ENCODE measurements at places on chromosomes 2 and 18.
A peak's percentile ranks its signal among the peaks of the same experiment; 100 is the strongest.

DNA sequence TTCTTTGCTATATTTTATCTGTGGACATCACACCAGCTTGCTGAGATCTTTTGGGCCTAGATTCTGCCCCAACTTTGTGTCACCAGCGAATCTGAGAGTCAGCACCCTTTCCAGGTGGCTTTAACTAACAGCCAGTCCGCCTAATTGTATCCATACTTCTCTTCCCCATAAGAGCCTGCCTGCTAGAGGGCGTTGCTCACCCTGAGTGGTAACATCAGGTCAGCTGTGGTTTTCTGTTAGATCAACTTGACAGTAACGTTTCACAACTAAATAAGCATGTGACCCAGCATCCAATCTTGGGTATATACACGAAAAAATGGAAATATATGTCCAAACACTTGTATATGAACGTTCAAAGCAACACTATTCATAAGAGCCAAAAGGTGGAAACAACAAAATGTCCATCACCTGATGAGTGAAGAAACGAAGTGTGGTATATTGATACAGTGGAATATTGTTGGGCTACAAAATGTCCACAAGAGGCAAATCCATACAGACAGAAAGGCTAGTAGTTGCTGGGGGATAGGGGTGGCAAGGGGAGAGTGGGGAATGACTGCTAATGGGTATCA, 24.9 kb downstream of the EFHD1 start:
- no peak for DNase-seq

- no peak for DNase-seq
Observed at GRCh38 chr2:191061381-191061980, 47.5 kb upstream of the STAT1 start.

DNA sequence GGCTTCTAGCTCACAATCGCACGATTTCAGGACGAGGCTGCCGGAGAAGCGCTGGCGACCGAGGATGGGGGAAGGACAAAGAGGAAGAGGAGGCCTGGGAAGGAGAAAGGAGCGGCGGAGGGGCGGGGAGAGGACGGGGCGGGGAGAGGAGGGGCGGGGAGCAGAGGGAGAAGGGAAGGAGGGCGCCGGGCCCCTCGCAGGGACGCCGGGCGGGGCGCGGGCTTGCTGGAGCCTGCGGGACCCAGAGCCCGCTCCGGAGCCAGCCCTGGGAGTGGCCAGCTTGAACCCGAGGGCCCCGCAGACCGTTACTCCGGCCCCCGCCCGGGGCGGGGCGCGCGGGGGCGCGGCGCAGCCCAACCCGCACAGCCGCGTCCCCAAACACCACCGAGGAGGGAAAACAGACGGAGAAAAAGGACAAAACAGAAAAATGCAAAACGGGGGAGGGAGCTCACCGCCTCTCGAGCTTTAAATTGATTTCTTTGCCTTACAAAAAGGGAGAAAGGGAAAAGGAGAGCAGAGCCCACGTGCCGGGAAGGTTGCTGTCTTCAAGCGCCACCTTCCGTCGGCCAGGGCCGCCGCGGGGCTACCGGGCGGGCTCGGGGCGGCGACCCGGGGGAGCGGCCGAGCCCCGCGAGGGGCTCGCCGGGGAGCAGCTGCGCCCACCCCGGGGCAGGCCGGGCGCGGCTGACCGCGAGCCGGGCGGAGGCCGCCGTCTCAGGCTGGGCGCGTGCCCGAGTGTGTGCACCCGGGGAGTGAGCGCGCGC, 781 bp upstream of the SOX11 start:
- DNase-seq = peak; percentile 78

- no peak for DNase-seq
Observed at GRCh38 chr2:18788592-18788991, 199.2 kb upstream of the NT5C1B start.

DNA sequence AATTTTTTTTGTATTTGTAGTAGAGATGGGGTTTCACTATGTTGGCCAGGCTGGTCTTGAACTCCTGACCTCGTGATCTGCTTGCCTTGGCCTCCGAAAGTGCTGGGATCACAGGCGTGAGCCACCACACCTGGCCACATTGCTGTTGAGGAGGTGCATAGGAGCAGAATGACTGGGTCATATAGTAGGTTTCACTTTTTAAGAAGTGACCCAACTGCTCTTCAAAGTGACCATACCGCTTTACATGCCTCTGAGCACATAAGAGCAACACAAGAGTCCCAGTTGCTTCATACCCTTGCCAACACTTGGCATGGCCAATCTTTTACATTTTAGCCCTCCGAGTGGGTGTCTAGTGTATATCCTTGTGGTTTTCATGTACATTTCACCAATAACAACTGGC, 28.9 kb downstream of the RRM2 start:
- DNase-seq = no peak

GRCh38 chr2:177585234-177585863, 192.8 kb downstream of the AGPS start:
- DNase-seq = no peak

- no peak for DNase-seq
Observed at GRCh38 chr2:120589771-120590608, 145.7 kb upstream of the GLI2 start.

DNA sequence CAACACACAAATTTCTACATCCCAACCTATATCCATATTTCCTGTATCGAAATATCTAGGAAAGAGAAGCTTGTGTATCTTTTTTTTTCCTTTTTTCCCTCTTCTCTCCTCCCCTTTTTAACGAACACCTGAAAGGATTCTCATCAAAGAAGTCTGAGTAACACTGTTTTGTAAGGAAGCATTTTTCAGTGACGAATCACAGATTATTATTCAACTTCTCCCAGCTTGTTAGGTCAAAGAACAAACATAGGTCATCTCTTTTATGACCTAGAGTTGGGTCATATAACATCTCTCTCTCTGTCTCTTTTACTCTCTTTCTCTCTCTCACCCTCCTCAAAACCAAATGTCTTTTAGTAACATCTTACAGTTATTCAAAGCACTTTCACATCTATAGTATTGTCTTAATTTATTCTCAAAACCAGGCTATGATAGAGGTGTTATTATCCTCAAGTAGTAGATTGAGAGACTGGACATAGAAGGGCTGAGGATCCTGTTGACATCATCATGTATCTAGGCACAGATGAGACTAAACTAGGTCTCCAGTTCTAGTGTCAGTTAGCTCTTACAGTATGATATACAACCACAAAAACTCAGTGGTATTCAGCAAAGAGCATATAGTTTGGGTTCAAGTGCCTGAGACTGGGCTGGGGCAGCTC, 80.1 kb upstream of the SPOPL start:
- DNase-seq = no peak

DNA sequence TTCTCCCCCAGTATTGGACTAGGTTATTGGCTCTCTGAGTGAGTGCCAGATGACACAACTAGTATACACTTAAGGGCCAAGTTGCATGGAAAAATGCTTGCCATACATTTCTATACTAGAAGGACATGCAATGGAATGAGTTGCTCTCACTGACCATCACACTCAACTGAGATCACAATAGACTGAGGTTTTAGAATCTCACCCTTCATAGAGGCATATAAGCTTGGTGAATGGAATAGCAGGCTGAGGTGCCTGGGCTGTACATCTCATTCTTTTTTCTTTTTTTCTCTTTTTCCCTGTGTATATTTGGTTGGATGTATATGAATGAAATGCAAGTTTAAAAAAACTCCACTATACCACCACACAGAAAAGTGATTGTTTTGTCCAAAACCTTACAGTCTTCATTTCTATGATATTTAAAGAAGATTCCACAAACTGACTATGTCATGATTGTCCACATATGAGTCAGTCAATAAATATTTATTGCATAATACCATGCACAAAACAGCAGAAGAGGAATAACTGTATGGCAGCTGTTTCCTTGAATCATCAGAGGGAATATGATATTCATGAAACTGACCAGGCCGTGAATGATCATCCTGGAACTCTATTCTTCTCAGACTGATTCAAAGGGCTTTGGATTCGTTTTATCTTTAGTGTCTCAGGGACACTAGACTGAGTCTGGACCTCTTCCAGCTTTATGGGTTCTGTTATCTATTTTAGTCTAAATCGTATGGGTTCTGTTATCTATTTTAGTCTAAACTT, 122.6 kb upstream of the STK17B start:
- no peak for DNase-seq

DNA sequence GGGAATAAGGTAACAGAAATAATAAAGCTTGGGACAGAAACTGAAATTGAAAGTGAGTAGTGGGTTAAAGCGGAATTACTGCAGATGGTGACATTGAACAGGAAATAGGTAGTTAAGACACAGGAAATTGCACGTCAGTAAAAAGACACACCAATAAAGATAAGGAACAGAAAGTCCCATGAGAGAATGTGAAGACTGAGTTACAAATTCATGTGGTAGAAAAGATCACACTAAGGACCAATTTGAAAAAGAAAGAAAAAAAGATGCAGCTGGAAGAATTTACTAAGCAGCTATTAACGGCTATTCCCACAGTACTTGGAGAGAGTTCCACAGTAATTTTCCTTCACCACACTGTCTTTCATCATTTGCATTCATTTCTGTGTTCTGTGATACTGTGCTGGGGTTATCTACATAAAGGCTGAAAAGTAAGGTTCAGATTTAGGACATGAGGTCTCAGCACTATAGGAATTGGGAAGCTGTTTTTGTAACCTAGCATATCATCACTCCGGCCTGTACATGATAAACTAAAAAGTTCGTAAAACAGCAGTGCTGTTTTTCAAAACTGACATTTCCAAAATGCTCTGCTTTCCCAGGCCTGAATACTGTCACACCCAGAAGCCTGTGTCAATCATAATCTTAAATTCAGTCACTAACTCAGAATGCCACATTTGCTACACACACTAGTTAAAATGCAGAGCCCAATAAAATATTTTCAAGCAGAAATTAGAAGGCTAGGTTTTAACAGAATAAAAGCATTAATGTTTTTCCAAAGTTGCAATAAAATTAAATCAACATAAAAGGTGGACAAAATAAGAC, 42.9 kb downstream of the SRBD1 start:
- no peak for DNase-seq

GRCh38 chr2:212928681-212929080, 222.7 kb downstream of the IKZF2 start:
- DNase-seq = no peak

- no peak for DNase-seq
Observed at GRCh38 chr2:240574386-240575100, 6.3 kb downstream of the RNPEPL1 start.

GRCh38 chr2:37653805-37654378, 17.6 kb downstream of the CDC42EP3 start:
- no peak for DNase-seq

GRCh38 chr2:36589230-36589630, 8.7 kb downstream of the FEZ2 start:
- DNase-seq = no peak

GRCh38 chr2:101502095-101502494, 27.2 kb upstream of the RFX8 start:
- DNase-seq = no peak

GRCh38 chr2:44817673-44818335, 123.7 kb upstream of the SIX3 start:
- DNase-seq = no peak

GRCh38 chr2:75342504-75343175, 143.3 kb upstream of the TACR1 start:
- no peak for DNase-seq

DNA sequence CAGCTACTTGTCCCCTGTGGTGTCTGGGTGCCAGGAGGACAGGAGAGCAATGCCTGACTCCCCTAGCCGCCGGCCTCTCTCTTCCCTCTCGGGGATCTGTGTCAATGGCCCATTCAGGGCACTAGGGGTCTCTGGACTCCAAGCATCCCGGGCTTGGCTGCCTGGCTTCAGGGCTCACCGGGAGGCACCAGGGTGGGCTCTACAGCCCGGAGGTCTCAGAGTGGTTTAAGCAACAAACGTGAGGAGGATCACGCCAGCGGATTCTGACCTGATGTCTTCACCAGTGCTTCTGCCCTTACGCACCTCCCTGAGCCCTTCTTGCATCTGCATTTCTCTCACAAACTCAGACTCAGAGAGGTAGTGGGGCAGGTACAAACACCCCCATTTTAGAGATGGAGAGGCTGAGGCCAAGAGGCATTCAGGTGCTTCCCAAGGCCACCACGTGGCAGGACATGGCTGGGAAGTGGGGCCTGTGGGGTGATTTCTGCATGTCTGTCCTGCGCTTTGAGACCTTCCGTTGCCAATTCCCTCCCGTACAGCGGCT, 243.0 kb downstream of the CELF4 start:
- peak; percentile 59 for DNase-seq

DNA sequence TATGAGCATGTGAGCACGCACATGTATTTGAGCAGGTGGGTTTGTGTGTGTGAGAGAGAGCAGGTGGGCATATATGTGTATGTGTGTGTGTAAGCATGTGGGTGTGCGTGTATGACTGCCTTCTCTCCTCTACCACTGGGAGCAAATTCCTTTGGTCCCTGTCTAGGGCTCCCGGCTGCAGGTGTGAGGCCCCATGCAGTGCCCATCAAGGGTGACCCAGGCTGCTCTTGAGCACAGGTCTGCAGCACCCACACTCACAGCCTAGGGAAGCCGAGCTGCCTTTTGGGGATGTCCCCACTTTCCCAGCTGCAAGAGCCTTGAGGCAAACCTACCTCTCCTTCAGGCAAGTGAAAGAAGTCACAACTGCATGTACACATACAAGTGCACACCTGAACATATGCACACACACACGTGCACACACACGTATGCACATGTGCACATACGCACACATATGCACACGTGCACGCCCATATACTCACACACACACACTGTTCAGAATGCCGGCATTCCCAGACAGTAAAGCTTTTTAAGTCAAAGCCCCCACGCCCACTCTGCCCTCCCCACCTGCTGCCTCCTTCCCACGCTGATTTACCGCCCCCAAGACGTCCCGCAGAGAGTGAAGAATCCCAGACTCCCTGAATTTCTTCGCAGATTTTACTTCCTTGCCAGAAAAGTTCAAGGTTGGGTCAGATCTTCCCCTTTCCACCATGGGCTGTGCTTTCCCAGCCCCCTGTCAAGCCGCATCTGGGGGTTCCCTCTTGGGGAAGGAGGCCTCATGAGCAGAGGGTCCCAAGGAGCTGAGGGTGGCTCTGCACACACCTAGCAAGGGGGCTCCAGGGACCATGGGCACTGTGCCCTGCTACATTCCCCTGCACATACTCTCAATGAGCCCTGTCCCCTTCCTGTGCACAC, 170.6 kb downstream of the TWIST2 start:
- DNase-seq = no peak

- DNase-seq = no peak
Observed at GRCh38 chr2:44722026-44722625, 219.4 kb upstream of the SIX3 start.

- no peak for DNase-seq
Observed at GRCh38 chr2:38091760-38092159, 15.8 kb upstream of the CYP1B1 start.

DNA sequence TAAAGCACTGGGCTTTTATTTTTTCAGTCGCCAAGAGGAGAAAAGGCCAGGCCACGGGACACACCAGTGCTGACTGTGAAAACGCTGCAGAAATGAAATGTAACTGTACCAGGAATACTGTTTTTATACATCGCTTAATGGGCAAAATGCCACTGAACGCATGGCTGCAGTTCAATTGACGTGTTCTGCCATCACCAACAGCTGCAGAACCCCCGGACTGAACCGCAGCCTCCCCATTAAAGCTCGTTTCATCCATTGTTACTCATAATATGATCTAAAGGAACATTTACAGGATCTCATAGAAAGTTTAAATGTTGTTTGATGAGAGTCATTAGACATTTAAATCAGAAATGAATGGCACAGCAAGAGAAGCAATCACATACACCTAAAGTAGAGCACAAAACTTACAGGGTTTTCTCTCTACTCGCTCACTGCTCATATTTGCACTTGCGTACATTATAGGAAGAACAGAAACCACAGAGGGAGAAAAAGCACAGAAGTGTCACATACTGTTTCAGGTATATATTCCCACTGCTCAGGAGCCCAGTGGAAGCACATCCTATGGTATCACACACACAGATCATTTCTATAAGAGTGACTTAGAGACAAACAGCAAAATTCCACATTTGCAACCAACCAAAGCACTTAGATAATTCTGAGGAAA, 35.3 kb downstream of the TCF4 start:
- DNase-seq = no peak
